ENCODE measurements at places on chromosomes 5 and 9. TPM values are rescaled to one million over a fixed set of nuclear protein-coding genes. Genes with fewer than 3 reads are reported as not detected.

DNA sequence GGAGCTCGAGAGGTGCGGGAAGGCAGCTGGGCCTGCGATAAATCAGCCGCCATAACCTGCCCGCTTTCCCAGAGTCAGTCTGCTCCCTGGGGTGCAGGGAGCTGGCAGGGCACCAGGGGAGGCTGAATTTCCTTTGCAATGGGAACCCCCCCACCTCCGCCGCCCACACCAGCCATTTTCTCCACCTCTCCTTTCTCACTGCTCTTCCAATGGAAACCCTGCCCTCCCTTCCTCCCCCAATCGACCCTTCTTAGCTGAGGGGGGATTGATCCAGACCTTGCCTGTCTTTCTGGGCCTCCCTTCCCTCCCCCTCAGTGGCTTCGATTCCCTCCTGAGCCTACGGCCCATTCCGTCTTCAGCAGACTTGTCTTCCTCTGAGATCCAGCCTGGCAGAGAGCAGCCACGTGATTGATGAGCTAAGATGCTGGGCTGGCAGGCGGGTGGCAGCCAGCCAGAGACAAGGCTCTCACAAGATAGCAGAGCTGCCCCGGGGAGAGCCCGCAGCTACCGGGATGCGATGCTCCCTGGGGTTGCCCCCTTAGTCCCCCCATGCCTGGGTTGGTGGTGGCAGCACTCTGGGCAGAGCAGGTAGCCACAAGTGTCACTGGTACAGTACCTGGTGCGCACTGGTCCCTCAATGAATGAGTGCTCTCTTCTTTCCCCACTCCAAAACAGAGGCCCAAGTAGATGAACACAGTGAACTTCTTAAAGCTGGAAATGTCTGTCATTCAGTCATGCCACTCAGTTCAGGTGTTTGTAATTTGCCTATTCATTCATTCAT is 53.7 kb upstream of the FABP6 start:
- DNase-seq: no peak

GRCh38 chr9:137955224-137955570 is 77.6 kb downstream of the CACNA1B start:
- no peak for DNase-seq

GRCh38 chr9:12739014-12739652 is 35.7 kb upstream of the LURAP1L start:
- DNase-seq: no peak

DNA sequence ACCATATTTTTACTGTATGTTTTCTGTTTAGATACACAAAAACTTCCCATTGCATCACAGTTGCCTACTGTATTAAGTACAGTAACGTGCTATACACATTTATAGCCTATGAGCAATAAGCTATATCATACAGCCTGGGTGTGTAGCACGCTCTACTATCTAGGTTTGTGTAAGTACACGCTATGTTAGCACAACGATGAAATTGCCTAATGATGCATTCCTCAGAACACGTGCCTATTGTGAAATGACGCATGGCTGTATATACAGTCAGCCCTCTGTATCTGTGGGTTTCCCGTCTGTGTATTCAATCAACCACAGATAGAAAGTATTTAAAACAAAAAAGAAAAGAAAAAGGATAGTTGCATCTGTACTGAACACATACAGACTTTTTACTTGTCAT is 64.2 kb downstream of the SGCD start:
- no peak for DNase-seq

DNA sequence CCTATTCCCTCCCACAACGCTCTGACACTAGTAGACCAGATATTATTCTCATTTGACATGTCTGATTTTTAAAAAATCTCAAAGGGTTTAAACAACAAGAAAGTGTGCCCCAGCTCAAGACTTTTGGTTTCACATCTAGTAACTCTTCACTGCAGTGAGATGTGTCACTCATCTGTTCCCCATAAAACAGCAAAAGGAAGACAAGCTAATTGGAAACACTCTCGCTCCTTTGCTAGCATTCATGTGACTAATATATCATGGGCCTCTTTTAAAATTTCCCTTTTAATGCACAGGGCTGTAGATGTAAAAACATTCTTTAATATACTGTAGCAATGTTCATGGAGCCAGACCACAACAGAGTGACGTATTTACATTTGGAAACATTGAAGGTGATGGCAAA is 372.6 kb downstream of the ZNF608 start:
- DNase-seq: no peak

DNA sequence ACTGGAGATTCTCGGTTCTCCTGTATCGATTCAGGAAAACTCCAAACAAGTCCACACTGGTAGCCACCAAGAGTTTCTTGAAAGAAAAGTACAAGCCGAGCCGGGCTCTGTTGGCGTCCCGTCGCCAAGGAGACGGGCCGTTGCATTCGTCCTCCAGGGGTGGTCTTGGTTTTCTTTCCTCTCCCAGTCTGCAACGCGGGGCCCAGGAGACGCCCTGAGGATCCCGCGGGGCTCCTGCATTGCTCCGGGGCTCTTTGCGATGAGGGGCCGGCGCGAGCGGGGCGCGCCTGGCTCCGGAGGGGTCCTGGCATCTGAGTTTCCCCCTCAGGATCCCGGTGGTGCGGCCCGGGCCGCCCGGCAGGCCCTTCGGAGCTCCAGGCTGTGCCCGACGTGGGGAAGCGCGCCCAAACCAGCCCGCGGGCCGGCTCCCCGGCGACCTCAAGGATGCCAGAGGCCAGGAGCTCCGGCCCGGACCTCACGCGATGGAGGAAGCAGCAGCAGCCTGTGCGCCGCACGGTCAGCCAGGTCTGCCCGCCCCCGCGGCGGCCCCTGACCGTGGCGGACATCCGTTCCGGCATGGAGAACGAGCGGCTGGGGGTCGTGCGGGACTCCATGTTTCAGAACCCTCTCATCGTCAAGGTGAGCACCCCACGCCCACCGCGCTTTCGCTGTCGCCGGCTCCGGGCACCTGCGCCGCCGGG is at the start of gene CFAP77:
TSS of gene CFAP77 (plus strand) at position 384 of the 701 bp plus-strand sequence. CDS start at position 445, 61 bp downstream.
- DNase-seq: peak; percentile 44

GRCh38 chr9:13899924-13900323 is 414.0 kb downstream of the NFIB start:
- no peak for DNase-seq

DNA sequence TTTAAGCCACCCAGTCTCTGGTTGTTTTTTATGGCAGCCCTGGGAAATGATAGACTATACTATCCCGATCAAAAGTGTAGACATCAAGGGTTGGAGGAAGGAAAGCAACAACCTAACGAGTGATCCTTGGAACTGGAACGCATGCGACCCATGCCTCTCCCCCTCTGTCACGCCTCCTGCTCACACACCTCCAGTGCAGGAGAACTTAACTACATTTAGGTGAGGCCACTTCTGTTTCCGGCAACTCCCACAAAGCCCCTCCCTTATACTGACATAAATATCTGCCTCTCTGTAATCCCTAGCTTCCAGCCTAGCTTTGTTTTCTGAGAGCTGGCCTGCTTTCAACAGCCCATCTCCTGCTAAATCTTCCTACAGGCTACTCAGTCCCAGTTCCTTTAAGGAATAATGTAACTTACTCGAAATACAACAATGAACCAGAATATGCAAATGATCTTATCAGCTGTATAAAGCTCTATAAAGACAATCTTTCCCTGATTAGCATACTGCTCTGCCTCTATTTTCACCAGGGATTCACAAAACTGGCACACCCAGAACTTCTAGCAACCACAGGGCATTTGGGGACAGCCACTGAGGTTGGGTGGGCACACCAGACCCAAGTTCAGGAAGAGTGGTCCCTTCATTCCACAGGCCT is 73.9 kb downstream of the GABBR2 start:
- no peak for DNase-seq

PHF24 gene
- total RNA-seq: not detected

PCSK5 gene
- 1.7 TPM for total RNA-seq

MARCOL gene
- not detected for total RNA-seq

RFESD gene
- total RNA-seq: 6.4 TPM

NUTM2G gene
- not detected for total RNA-seq

All from activated CD4-positive, alpha-beta memory T cell treated with anti-CD3 and anti-CD28 coated beads, Interleukin-2, amount 10 ng/mL, durations not matched to agents 7 days and 5 days (primary cell).